D341Med (cell line): ENCODE measurements at places on chromosomes 2 and 18.
A peak's percentile ranks its signal among the peaks of the same experiment; 100 is the strongest.

DNA sequence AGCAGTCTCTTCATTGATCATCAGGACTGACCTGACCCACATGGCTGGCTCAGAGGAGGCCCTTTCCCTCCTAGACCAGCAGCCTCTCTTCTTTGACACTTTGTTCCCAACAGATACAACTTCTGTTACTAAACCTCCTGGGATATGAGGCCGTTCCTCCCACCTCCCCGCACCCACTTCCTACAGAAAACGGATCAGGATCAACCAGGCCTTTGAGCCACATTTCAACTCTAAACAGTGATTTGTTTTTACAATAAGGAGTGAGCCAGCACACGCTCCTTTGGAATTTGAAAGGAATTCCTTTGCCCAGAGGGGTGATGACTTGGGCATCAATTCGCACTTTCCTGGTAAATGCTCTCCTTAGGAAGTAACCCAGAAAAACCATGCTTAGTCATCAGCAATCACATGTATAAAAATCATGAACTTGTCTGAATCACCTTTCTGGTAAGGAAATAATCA is 180.4 kb downstream of the FAM124B start:
- DNase-seq, result no peak

DNA sequence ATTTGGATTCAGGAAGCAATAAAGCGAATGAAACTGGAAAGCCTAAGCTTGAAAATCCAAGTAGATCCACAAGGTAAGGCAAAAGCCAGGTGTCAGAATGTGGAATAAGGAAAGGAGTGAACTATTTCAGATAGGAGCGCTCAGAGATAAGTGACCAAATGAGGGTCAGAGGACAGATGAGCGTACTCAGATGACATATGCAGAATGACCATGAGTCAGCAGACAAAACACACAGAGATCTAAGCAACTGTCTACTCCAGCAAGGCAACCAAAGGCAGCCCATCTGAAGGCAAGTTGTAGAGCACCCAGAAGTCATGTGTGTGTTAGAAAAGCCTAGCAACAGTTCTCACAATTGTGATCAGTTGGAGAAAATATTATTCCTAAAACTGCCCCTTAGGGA is 548.4 kb upstream of the FSHR start:
- DNase-seq, result no peak

GRCh38 chr2:132646540-132647108 is 23.4 kb downstream of the LYPD1 start:
- DNase-seq, result no peak

GRCh38 chr18:58593938-58594337 is 35.0 kb downstream of the ALPK2 start:
- no peak for DNase-seq

DNA sequence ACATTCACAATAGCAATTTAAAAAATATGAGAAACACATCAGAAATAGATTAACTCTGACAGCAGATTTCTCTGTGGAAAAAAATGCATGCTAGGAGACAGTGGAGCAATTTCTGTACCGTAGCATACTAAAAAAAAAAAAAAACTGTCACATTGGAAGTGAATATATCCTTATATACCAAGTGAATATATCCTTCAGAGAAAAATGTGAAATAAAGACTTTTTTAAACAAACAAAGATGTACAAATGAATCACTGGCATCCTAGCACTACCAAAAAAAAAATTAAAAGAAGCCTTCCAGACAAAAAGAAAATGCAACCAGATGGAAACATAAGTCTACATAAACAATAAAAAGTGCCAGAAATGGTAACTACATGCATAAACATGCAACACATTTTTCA is 169.4 kb downstream of the NBAS start:
- DNase-seq, result no peak

GRCh38 chr2:138581909-138582308 is 80.3 kb downstream of the SPOPL start:
- DNase-seq, result no peak

GRCh38 chr18:48864876-48865275 is 85.9 kb downstream of the SMAD7 start:
- no peak for DNase-seq

DNA sequence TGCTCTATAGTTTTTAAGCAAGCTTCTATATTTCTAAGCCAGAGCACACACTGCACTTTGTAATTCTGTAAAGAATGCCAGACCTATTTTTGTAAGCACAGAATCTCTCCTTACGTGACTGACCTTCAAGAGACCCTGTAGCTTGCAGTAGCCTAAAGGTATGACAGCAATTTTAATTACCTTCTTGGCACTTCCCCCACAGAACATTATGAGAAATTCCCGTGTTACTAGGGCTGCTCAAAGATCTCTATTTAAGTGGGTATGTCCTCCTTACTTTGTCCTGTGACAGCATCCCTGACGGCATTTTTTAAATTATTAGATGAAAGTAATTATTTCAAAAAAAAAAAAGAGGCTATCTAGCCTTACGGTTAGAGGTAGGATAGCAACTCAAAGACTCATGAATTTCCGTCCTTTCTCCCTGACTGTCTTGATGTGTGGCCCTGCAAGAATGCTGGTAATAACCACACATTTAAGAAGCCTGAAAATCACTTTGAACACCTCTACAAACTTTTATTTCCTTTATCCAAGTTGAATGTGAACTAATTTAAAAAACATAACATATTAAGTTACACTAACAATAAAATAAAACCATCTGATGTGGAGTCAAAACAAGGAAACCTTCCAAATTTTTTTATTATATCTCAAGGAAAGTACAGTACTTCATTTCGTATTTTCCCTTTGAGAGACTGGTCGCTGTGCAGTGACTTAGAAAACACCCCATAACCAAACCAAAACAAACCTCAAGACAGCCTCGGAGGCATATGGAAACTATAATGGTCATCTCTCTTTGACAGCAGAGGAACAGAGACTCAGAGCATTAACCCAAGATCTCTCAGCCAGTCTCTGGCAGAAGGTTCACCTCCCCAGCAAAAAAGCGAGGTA is 54.9 kb downstream of the THUMPD2 start:
- no peak for DNase-seq

GRCh38 chr18:51236225-51236624 is 38.7 kb upstream of the MEX3C start:
- no peak for DNase-seq

GRCh38 chr2:28357055-28357454 is 35.6 kb upstream of the FOSL2 start:
- no peak for DNase-seq

DNA sequence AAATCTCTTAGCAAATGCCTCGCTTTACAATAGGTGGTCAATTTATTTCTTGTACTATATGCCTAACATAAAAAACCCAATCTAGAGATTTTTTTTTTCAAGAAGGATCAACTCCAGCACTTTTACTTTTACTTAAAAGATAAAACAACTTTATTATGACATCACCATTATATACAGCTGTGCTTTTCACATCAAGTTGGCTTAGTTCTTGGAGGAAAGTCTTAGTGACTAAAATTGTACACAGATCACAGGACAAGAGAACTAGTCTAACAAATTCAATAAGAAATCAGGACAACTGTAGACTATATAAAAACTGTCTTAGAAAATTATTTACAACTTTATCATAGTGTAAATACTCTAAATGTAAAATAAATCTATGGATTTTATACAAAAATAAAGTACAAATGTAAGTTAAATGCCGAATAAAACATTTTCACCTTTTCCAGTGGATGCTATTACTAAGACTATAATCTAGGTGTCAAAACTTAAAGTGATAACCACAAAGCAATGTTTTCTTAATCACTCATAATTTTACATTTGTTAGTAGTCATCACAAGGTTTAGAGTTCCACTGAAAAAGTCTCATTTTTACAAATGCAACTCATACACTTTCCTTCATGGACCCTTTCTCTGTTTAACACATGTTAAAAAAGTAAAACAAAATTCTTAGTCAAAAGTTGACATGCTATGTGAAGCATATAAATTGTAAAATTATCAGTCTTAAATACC is 5.4 kb upstream of the CD302 start:
- DNase-seq, result no peak

DNA sequence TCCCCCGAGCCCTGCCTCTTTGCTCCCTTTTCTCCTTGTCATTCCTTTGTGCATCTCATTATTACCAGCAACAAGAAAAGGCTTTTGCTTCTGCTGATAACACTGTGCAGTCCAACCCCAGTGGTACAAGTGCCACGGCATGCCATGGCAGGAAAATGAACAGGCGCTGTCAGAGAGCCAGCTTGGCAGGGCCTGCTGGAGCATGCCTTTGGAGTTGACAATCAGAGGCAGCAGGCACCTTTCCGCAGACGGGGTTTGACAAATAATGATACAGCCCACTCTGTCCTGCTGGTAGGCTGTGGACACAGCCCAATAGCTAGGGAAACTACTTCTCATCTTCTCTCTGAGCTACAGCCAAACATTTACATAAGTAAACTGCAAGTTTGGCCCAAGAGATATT is 243.9 kb upstream of the LRRTM1 start:
- DNase-seq, result no peak

GRCh38 chr2:65804777-65805176 is 372.4 kb upstream of the SPRED2 start:
- no peak for DNase-seq

DNA sequence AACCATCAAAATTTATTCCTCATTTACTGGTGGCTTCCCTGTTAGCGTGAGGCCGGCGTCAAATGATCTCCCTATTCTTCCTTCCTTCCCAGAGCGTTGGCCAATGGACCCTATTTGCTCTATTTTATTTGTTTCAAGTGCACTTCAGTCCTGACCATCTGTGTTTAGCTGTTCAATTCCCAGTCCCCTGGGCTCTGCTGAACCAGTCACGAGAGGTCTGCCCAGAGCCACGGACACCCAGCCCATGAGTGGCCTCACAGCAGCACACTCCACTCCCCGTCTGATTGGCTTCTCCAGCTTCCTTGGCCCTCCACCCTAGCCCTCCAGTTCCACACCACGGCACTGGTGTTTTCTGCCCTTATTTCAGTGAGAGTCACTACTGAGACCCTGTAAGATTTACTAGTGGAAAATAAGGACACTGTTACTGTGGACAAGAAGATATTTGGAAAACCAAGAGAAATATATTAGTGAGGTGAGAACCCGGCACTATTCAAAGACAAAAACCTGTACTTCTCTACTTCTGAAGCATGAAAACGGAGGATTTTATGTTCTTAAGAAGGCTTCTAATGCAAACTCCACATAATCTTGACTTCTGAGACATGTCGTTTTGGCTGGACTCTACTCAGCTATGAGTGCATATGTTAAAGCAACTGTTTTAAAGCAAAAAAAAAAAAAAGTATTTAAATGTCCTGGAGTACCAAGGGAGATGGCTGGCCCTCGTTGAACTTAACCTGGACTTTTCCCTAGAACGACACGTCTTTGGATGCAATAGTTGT is 86.6 kb downstream of the COL6A3 start:
- DNase-seq, result no peak

DNA sequence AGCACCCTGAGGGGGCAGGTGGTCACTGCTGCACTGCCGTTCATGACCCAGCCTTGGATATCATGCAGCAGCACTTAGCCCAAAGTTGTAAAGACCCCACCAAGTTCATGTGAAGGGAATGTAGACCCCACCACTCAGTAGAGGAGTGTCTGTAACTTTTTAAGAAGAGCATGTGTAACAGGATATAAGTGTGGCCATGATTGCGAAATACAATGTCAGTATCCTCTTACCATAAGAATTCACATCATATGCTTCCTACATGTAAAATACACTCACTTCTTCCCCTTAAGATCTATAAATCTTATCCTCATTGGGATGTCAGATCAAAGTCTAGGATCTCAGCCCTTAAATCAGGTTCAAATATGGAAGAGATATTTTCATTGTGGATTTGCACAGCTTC is 276.9 kb downstream of the PTPRM start:
- DNase-seq, result no peak

GRCh38 chr2:185074156-185074555 is 475.8 kb downstream of the ZNF804A start:
- DNase-seq, result no peak

DNA sequence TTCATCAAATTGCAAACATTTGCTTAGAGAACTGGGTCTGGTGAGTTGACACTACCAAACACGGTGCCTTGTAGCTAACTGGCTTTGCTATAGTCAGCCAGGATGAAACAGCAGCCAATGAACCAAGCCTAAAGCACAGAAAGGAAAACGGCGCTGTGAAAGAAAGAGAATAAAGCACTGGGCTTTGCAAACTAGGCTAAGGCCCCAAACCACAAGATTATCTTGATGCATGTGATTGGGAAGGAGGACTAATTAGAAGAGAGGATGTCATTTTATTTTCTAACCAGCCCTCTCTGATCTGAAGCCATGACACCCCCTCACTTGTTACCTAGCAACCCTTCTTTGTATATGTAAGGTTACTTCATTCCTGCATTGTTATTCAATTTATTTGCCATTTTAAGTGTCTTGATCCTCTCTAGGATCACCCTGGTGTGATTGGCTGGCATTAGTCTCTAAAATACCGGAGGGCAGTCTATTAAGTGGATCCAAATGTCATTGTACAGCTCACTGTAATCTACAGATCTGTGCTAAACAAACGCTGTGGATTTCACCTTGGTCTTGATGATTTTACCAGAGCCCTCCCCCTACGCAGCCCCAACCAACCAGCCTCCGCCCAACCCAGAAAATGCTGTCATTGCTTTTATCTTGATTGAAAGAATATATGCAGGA is 395.4 kb upstream of the ACVR2A start:
- DNase-seq, result no peak

GRCh38 chr2:226953206-226953605 is 117.4 kb downstream of the RHBDD1 start:
- no peak for DNase-seq

GRCh38 chr2:189798312-189799029 is 14.2 kb downstream of the PMS1 start:
- DNase-seq, result peak; percentile 26

- DNase-seq, result no peak
Measured at GRCh38 chr18:10590412-10590811, 64.6 kb downstream of the NAPG start.

DNA sequence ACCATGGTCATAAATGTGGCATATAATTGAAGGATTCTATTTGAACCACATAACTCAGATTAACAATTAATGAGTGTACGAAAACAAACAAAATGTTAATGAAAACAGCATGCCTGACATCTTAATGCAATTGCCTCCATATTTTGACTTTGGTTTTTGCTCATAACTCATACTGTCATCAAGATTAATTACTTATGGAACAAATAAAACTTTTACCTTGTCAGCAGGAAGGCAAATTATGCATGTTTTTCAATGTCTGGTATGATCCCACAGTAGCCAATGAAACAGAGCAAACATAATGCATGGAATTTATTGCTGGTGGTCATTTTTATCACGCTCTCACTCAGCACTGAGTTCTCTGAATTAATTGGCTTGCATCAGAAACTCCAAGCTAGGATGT is 5.1 kb downstream of the PLEKHM3 start:
- no peak for DNase-seq

DNA sequence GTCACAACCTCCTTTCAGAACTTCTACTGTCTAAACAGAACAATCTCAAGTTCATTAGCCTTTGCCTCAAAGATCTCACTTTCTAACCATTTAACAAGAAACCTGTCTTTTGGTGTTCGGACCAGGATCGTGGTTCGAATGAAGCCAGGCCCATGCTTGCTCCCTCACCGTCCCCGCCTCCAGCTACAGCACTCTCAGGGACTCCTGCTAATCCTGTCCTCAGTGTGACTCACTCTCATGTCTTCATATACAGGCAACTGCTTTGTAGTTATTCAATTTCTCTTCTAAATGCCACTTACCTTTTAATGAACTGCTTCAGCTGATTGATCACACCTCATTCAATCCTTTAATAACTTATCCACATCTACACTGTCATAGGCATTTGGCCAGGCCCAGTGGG is 15.8 kb downstream of the SERTAD2 start:
- no peak for DNase-seq

GRCh38 chr2:69721022-69721421 is 20.9 kb upstream of the ANXA4 start:
- no peak for DNase-seq
